ENCODE measurements at places on chromosomes 2 and 18. TPM values are rescaled to one million over a fixed set of nuclear protein-coding genes. Genes with fewer than 3 reads are reported as not detected.

ZBTB7C gene
- 0.27 TPM for total RNA-seq

REG1B gene
- total RNA-seq, result not detected

ZNF385B gene
- 0.10 TPM for total RNA-seq

GRHL1 gene
- total RNA-seq, result 1.2 TPM

POTEC gene
- not detected for total RNA-seq

All from A549 treated with AZD2906 at 1 μM for 4 hours (cell line).